ENCODE measurements at places on chromosomes 13 and 19. TPM values are rescaled to one million over a fixed set of nuclear protein-coding genes. Genes with fewer than 3 reads are reported as not detected.

DNA sequence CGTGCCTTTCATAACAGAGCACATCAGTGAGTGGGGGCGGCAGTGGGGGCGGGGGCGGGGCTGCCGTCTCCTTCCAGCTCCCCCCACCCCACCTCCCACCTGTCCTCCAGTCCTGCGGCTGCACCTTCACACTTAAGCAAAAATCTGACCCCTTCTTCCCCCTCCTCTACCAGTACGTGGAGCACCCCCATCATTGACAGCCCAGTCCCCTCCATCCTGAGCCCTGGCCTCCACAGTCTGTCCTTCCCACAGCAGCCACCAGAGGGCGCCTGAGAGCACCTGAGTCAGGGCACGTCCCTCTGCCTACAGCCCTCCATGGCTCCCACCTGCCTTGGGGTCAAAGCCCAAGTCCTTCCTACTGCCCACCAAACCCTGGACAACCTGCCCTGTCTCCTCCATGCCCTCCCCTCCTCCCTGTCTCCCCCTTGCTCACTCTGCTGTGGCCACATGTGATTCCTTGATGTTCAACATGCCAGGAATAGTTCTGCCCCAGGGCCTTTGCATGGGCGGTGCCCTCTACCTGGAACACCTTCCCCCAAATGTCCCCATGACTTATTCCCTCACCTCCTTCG is 4.0 kb downstream of the EBI3 start:
- DNase-seq = peak; percentile 48
- no peak overlapping the region for H3K4me3 ChIP-seq
- peaks cover 7% of the 10 kb centered on the region for H3K4me1 ChIP-seq
- no peaks in the 10 kb centered on the region for H3K36me3 ChIP-seq
- no peak overlapping the region for H3K27ac ChIP-seq

GRCh38 chr13:80217614-80218456 is 123.1 kb downstream of the SPRY2 start:
- H3K4me1 ChIP-seq = peaks cover 13% of the 10 kb centered on the region
- no peaks in the 10 kb centered on the region for H3K27me3 ChIP-seq
- no peak overlapping the region for H3K4me3 ChIP-seq
- H3K27ac ChIP-seq = peak overlapping the region; percentile 76

DNA sequence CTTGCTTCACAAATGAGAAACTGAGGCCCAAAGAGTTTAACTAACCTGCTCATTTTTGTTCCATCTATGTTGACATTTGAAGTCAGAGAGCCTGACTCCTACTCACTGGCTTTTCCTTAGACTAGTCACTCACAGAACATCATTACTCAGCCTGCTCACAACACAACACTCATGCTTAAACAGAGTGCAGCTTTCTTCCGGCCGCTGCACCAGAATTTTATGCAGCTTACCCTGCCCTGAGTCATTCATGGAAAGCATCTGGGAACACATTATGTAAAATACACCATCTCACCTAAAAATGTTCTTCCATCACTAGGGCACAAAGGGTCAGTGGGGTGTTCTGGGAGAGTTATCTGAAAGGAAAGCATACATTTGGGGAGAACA is 303.4 kb downstream of the SPRY2 start:
- no peaks in the 10 kb centered on the region for H3K27me3 ChIP-seq
- no peaks in the 10 kb centered on the region for H3K36me3 ChIP-seq
- H3K4me3 ChIP-seq = no peak overlapping the region
- H3K4me1 ChIP-seq = peaks cover 50% of the 10 kb centered on the region

GRCh38 chr13:113766035-113766800 is 7.2 kb downstream of the TMEM255B start:
- no peak overlapping the region for H3K4me3 ChIP-seq
- DNase-seq = no peak
- no peaks in the 10 kb centered on the region for H3K36me3 ChIP-seq
- H3K27ac ChIP-seq = no peak overlapping the region

- H3K27me3 ChIP-seq = no peaks in the 10 kb centered on the region
- DNase-seq = no peak
- H3K27ac ChIP-seq = no peak overlapping the region
These were observed 38.2 kb upstream of the ZNF492 start for GRCh38 chr19:22595918-22596341.

DNA sequence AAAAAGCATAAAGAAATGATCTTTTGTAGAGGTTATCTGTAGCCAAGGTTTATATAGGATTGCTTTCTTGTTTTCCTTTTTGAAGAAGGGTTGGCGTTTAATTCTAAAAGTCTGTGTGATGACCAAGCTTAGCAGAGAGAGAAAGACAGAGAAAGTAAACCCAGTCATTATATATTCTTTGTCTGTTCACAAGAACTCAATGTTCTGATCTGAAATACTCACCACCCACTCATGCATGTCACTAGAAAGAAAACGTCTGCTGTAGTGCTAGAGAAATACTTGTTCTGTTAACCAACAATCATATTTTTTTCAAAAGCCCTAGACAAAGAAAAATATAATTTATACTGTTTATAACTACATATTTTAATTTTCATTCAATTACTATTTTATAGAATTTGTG is 173.7 kb upstream of the SLITRK5 start:
- no peak overlapping the region for H3K4me3 ChIP-seq
- no peak for DNase-seq
- H3K27me3 ChIP-seq = no peaks in the 10 kb centered on the region
- H3K4me1 ChIP-seq = no peaks in the 10 kb centered on the region

The TEX101 gene
- total RNA-seq = not detected

The ZFP36 gene
- total RNA-seq = 68.4 TPM

The FCER2 gene
- total RNA-seq = not detected
